Renal pelvis (tissue), 12 donors: ENCODE measurements at places on chromosomes 3 and 15.

DNA sequence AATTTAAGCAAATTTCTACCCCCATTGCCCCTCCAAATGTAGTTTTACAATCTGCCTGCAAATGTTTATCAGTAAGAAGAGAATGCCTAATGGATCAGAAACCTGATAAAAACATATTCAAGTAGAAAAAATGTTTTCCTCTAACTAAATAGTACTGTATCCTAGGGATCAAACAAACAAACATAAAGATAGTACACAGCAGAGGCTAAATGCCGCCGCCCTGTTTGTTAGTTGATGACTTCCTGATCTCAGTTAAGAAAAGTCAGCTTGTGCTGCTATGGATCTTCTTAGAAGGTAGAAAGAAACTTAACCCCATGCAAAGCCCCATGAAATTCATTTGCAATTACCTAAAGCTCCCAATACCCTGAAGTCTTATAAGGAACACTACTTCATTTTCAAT lies 387.3 kb upstream of the THBS1 start:
- no peak for DNase-seq

- DNase-seq = no peak
Observed at GRCh38 chr3:194869482-194870169, 183.9 kb downstream of the FAM43A start.

DNA sequence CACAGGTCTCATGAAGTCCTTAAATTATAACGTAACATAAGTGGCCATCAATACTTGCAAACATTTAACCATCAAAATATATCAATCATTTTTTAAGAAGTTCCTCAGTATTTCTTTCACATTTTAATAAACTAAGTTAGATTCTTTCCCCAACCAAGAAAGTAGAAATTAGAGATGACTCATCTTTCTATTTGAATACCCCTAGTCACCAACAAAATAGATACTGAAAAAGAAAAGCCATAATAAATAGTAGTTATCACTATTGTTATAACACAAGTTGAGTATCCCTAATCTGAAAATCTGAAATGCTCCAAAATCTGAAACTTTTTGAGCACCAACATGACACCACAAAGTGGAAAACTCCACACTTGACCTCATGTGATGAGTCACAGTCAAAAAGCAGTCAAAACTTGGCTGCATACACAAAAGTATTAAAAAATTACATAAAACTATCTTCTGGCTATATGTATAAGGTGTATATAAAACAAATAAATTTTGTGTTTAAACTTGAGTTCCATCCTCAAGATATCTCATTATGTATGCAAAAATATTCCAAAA lies 3.7 kb downstream of the SHQ1 start:
- no peak for DNase-seq

DNA sequence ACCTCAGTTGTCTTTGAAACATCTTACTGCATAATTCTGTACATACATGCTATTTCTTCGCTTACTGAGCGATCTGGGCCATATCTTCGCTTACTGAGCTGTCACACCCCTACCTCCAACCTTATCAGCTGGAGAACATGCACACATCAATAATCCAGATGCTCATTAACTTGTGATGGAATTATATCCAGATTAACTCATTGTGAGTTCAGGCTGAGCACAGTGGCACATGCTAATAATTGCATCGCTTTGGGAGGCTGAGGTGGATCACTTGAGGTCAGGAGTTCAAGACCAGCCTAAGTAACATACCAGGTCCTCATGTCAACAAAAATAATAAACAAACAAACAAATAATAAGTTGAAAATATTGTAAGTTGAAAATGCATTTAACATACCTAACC lies 19.3 kb upstream of the ANXA2 start:
- no peak for DNase-seq
